ENCODE measurements at places on chromosomes 12 and 14.

DNA sequence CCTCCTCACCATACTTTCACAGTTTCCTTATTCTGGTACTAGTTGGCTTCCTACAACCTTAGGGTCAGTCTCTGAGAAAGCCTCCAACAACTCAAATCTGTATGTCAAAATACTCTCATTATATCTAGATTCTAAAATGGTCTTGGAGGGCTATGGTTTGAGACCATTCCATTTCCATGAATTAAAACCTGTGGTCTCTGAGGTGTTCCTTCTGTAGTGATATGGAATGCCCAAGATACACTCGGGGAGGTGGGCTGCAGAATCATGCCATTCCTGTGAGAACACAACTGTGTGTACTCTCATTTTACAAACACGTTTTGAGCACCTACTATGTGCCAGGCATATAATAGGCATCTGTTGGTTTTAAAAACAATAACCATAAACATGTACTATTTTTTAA lies 74.0 kb downstream of the FERMT2 start:
- no peak for DNase-seq

- no peak for DNase-seq
Observed at GRCh38 chr12:28568118-28568517, 377.9 kb downstream of the CCDC91 start.

DNA sequence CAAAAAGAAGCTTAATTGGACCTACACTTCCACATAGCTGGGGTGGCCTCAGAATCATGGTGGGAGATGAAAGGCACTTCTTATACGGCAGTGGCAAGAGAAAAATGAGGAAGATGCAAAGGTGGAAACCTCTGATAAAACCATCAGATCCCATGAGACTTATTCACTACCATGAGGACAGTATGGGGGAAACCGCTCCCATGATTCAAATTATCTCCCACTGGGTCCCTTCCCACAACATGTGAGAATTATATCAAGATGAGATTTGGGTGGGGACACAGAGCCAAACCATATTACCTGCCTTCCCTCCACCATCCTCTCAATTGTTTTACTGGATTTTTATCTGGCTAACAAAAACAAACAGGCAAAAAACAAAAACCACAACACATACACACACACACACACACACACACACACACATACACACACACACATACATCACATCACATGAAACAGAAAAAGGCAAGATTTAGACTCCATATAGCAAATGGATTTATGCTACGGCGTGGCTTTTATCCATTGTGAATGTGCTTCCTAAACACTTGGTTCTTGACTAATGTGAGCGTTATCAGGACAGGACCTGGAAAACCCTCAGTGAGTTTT lies 66.7 kb downstream of the ZFP36L1 start:
- no peak for DNase-seq

GRCh38 chr12:23472329-23472971 lies 477.0 kb downstream of the SOX5 start:
- no peak for DNase-seq

Measured in stimulated activated CD4-positive, alpha-beta T cell treated with anti-CD3 and anti-CD28 coated beads, TNF-alpha, amount 100 ng/mL, for 4 hours (primary cell).